Panc1 (cell line): ENCODE measurements at places on chromosomes 13 and 19.

DNA sequence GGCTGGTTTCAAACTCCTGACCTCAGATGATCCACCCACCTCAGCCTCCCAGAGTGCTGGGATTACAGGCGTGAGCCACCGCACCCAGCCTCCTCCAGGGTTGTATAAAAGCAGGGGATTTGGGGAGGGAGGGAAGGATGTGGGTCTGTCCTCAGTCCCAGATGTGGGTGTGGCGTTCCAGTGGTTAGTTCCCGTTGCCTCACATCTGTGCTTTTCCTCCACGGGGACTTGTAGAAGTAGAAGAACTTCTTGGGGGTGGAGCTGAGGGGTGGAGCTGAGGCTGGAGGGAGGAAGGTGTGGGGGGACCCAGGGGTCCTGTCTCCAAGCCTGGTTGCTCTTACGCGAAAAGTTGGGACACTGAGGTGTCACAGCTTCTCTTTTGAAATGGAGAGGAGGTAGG lies 514 bp upstream of the MCEMP1 start:
- DNase-seq, result no peak

- no peak for DNase-seq
Observed at GRCh38 chr13:44416301-44416700, 42.7 kb downstream of the SERP2 start.

DNA sequence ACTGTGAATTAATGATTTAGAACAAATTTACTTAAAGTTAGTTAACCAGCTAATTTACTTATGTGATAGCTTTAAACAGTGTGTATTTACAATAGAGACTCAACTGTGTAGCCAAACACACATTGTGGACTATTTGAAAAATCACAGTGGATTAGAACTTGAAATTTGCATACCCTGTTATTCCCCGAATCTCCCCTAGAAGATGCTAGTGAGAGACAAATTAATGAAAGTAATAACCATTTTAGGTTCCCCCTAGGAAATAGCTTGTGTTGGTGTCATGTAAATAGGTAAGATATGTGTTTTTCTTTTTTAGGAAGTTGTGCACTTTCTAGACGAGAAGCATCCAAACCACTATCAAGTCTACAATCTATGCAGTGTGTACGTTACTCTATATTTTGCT lies 98.5 kb downstream of the C1QTNF9 start:
- no peak for DNase-seq

DNA sequence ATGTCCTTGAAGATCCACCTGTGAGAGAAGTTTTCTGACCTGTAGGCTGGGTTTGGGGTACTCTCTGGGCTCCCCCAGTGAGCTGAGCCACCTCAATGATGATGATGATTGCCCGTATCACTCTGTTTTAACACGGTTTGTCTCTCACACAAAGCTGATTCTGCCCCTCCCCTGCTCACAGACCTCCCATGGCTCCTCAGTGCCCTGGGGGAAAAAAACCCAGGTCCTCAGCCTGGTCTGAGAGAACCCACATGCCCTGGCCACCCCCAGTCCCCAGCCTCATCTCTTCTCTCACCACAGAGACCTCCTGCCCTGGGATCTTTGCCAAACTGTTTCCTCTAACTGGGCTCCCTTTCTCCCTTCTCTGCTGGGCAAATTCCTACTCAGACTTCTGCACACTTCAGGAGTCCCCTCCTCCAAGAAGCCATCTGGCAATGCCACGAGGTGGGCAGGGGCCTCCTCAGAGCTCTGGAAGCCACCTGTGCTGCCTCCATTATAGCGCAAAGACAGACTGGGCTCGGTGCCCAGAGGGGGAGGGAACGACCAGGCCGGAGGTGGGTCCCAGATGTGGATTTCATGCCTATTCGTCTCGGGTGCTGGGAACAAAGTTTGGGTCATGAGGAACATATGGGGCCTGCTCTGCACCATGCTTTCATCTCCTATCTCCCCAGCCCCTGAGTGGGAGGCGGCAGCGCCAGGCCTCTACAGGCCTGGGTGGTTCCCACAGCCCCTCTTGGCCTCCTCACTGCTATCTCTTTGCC lies 8.5 kb upstream of the CA11 start:
- no peak for DNase-seq

GRCh38 chr19:31351855-31352195 lies 2.6 kb upstream of the TSHZ3 start:
- DNase-seq, result no peak

DNA sequence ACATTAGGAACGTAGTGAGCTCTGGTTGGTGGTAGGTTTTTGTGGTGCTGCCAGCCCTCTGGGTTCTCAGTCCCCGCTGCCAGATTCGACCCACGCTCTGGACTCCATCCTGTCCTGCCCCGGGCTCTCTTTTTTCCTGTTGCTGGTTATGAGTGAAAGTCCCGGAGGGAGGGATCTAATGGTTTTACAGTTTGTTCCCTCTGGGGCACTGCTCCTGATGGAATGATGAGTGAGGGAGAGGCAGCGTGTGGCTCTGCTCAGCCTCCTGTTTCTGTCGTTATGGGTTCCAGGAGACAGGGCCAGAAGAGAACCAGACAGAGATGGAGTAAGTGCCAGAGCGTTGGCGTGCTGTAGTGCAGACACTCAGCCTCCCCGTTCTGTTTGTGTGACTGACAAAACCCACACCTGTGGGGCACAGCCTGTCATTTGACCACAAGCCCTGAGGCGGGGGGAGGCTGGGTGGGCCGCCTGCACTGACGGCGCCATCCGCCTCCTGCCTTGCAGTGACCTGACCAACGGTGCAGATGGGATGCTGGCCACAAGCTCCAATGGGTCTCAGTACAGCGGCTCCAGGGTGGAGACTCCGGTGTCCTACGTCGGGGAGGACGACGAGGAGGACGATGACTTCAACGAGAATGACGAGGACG lies 18.3 kb downstream of the ATP4B start:
- no peak for DNase-seq

- DNase-seq, result no peak
Observed at GRCh38 chr19:35073941-35074340, 32.4 kb downstream of the HPN start.

DNA sequence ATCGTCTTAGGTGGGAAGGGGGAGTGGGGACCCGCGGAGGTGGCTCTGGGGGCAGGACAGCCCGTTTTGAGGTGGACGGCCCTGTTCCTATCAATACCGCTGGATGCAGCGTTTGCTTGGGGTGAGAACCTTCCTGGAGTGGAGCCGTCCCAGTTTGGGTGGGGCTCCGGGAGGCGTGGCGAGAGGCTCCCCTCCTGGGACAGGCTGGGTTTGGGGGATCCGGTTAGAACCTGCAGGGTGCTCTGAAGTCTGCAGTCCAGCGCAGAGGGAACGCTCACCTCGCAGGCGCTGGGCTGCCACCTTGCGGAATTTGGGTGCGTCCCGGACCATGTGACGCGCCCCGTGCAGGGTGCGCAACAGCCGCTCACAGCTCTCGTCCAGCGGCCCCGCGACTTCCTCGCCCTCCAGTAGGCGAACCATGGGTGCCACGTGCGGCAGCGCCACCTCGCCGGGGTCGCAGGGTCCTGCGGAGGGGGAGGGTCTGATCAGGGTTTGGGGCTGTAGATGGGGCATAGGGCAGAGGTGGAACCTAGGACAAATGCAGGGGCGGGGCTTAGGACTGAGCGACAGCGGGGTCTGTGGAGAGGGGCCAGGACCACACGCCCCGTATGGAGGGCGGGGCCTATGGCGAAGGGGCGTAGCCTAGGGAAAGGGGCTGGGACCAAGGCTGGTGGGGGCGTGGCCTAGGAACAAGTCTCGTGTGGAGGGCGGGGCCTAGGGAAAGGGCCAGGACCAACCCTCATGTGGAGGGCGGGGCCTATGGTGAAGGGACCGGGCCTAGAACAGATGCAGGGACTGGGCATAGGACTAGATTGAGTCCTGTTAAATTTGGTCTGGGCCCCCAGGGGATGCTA lies 13.8 kb downstream of the SH2D3A start:
- peak; percentile 69 for DNase-seq

DNA sequence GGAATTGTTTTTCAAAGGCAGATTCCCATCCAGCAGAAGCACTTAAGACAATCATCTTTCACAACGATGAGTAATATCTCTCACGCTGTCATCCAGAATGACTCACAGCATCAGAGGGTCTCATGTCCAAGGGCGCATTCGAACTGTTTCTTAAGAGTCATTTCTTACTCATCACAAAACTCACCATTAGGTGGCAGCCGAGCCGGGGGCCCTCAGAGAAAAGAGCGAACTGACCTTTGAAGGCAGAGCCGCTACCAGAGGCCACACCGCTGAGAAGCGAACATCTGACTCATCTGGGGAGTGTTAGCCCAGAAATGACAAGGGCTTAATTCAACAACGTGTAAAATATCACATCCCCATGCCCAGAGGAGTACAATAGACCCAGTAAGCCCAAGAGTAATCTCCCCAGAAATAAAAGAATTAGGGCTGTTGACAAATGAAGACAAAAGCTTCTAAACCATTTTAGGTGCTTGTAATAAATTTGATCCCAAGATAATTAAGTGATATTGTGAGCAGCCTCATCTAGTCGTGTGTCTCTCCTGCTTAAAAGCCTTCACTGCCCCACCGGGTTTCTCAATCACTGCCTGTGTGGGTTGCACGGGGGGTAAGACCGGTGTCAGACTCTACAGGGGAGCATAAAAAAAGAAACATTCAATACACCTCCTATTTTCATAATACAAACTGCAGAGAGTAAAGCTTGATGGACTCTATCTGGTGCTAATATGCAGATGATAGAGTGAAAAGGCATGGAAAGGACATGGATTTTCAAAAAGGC lies 96.2 kb downstream of the CYSLTR2 start:
- peak; percentile 91 for DNase-seq

- DNase-seq, result no peak
Observed at GRCh38 chr19:16363133-16363851, 38.7 kb downstream of the KLF2 start.

GRCh38 chr19:54147676-54148075 lies 10.1 kb downstream of the CNOT3 start:
- no peak for DNase-seq

DNA sequence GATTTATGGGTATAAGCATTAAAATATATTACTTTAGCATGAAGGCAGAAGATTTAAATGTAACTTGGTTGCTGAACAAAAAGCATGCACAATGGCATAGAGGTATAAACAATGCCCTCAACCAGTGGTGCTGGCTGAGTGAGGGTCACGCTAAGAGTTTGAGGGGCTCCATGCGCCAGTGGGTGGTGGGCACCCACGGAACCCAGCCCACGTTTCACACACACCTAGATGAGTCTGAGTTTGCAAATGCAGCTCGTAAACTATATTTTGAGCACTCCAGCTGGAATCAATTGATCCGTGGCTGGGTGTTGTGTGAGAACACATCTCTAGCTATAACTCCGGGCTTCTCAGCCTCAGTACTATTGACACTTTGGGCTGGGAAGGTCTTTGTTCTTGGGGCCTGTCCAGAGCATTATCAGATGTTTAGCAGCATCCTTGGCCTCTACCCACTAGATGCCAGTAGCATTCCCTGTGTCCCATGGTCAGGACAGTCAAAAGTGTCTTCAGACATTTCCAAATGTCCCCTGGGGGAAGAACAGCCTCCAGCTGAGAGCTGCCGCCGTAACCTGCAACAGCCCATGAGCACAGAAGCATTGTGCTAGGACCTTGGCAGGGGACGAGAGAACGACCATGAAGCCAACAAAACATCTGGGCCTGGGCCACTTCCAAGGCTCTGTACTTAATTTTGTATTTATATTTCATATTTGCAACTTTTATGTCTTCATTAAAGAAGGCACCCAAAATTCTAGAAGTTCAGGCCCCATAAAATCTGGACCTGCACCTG lies 108.1 kb upstream of the SOX1 start:
- no peak for DNase-seq

- DNase-seq, result no peak
Observed at GRCh38 chr19:375395-376110, 31.0 kb upstream of the MIER2 start.

DNA sequence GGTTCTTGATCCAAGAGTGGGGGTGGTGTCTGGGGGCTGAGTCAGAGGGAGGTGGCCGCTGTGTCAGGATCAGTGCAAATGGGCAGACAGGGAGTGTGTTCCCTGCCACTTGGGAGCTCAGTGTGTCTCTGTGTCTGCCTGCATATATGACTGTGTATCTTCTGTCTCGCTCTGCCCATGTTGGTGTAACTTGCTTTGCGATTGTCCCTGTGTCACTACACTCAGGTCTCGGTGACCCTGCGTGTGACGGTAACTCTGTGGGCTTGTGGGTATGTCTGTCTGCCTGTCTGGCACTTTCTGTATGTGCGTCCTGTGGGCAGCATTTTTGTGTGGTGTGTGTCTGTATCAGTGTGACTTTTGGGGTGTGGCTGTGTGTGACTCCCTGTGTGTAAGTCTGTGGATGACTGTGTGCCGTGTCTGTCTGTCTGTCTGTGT lies 8.2 kb upstream of the ERFL start:
- DNase-seq, result no peak

DNA sequence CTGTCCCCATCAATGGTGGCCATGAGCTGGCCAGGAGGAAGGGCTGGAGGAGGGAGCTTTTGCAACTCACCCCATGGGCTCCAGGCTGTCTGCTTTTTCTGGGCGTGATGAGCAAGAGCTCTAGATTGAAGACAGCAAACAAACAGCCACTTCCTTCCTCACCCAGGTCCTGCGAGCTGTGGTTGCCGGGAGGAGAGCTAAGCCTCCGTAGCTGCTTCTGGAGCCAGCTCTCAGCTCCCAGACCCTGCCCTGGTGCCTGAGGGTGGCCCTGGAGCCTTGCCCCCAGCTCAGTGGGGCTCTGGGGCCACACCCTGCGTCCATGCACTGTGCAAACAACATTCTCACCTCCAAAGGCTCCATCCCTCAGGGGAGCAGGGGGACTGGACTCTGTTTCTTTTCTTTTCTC lies 6.2 kb downstream of the MYO1F start:
- no peak for DNase-seq

DNA sequence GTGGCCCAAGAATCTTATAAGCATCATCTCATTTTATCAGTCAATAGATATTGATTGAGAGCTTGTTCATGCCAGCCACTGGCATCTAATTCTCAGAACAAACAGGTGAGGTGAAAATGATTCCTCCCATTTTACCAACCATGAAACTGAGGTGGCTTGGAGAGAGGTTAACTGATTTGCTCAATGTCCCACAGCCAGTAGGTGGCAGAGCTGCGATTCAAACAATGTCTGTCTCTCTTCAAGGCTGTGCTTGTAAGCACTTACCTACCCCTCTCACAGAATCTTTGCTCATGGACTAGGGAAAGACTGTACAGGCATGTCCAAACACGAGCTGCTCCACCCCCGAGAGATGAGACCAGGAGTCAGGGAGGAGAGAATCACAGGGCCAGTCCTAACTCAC lies 21.5 kb upstream of the GSX1 start:
- DNase-seq, result peak; percentile 18
